ENCODE measurements at places on chromosomes 12 and 14. TPM values are rescaled to one million over a fixed set of nuclear protein-coding genes. Genes with fewer than 3 reads are reported as not detected.
A peak's percentile ranks its signal among the peaks of the same experiment; 100 is the strongest.

BICDL1 gene
- total RNA-seq: 11.7 TPM

PRICKLE1 gene
- 43.2 TPM for total RNA-seq

FBXW8 gene
- 33.8 TPM for total RNA-seq

SPX gene
- total RNA-seq: 2.6 TPM

GRIP1 gene
- 40.4 TPM for total RNA-seq

KLRF1 gene
- total RNA-seq: not detected

DNA sequence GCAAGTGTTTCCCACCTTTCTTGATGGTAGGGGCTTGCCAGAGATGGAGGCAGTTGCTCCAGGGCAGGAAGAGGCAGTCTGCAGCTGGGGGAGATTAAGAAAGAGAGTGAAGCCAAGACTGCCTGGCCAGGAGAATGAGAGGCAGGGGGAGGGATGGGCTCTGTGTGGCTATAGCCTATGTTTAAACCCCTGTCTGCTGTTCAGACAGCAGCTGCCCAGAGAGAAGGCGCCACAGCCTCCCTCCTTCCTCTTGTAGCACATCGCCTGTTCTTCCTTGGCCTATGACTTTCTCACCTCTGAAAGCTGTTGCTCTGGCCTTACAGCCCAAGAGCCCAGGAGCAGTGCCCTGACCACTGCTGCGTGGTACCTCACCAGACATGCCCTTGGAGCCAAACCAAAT, 61.7 kb downstream of the EMP1 start:
- DNase-seq: no peak
- H3K4me3 ChIP-seq: no peak overlapping the region
- no peak overlapping the region for H3K27ac ChIP-seq
- H3K27me3 ChIP-seq: peaks cover 31% of the 10 kb centered on the region
- no peaks in the 10 kb centered on the region for H3K36me3 ChIP-seq
- peaks cover 22% of the 10 kb centered on the region for H3K4me1 ChIP-seq

- no peak for DNase-seq
- H3K36me3 ChIP-seq: peaks cover 6% of the 10 kb centered on the region
- peak overlapping the region; percentile 52 for H3K27ac ChIP-seq
Measured at GRCh38 chr14:54889919-54890318, 12.7 kb downstream of the GCH1 start.

GRCh38 chr12:92615703-92616102, 87.1 kb upstream of the PLEKHG7 start:
- H3K36me3 ChIP-seq: no peaks in the 10 kb centered on the region
- no peak overlapping the region for H3K27ac ChIP-seq
- H3K4me3 ChIP-seq: no peak overlapping the region

- peaks cover 7% of the 10 kb centered on the region for H3K4me1 ChIP-seq
- DNase-seq: no peak
- H3K27me3 ChIP-seq: no peaks in the 10 kb centered on the region
- no peak overlapping the region for H3K4me3 ChIP-seq
- H3K27ac ChIP-seq: no peak overlapping the region
Measured at GRCh38 chr14:81178063-81178462, 42.7 kb downstream of the GTF2A1 start.

- no peak overlapping the region for H3K4me3 ChIP-seq
- DNase-seq: no peak
- peaks cover 10% of the 10 kb centered on the region for H3K27me3 ChIP-seq
- H3K36me3 ChIP-seq: no peaks in the 10 kb centered on the region
- H3K27ac ChIP-seq: no peak overlapping the region
- no peaks in the 10 kb centered on the region for H3K4me1 ChIP-seq
Measured at GRCh38 chr12:5830111-5830510, 114.9 kb downstream of the ANO2 start.

DNA sequence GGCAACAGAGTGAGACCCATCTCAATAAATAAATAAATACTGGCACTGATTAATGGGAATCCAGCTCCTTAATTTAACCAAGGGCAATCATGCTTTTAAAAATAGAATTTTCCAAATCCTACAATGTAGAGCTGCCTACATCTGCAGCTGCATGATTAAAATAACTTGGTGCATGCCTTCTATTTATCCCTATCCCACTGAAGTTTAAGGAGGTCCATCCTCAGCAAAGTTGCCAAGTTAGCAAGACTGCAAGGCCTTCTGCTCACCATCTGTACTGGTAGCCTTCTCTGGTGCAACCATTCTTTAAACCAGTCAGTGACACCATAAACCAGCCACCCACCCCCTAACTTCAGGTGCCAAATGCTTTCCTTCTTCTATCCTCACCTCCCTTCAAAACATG, 226.1 kb downstream of the ITPR2 start:
- no peak for DNase-seq
- no peaks in the 10 kb centered on the region for H3K4me1 ChIP-seq
- H3K27ac ChIP-seq: no peak overlapping the region
- H3K36me3 ChIP-seq: peaks cover under 1% of the 10 kb centered on the region
- no peaks in the 10 kb centered on the region for H3K27me3 ChIP-seq
- no peak overlapping the region for H3K4me3 ChIP-seq

GRCh38 chr14:94689985-94690400, 77.8 kb downstream of the SERPINA3 start:
- H3K36me3 ChIP-seq: no peaks in the 10 kb centered on the region
- H3K4me1 ChIP-seq: no peaks in the 10 kb centered on the region
- peaks cover 30% of the 10 kb centered on the region for H3K27me3 ChIP-seq
- no peak for DNase-seq
- H3K27ac ChIP-seq: peak overlapping the region; percentile 69
- no peak overlapping the region for H3K4me3 ChIP-seq

- no peak overlapping the region for H3K4me3 ChIP-seq
- peaks cover 20% of the 10 kb centered on the region for H3K27me3 ChIP-seq
- no peaks in the 10 kb centered on the region for H3K36me3 ChIP-seq
- DNase-seq: no peak
Measured at GRCh38 chr12:107167756-107168155, 74.4 kb upstream of the CRY1 start.

DNA sequence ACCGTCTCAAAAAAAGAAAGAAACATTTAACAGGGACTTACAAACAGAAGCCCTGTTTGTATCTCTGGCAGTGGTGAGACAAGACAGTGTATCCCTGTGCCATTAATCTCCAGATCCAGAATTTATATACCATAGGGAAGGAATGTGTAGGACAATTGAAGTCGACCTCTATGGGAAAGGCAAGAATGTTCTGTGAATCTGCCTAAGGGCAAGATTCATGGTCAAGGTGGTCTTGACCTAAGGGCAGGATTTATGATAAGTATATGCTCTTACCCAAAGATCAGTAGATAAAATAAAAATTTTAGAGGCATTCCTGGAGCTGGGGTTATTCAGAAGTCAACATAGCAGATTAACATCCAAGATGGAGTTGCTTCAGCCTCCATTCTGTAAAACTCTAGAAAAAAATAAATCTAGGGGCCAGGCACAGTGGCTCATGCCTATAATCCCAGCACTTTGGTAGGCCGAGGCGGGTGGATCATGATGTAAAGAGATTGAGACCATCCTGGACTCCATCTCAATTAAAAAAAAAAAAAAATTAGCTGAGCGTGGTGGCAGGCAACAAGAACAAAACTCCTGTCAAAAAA, 21.0 kb upstream of the SP1 start:
- no peak for DNase-seq
- no peak overlapping the region for H3K27ac ChIP-seq
- H3K4me1 ChIP-seq: peaks cover 3% of the 10 kb centered on the region
- H3K36me3 ChIP-seq: no peaks in the 10 kb centered on the region
- no peaks in the 10 kb centered on the region for H3K27me3 ChIP-seq

DNA sequence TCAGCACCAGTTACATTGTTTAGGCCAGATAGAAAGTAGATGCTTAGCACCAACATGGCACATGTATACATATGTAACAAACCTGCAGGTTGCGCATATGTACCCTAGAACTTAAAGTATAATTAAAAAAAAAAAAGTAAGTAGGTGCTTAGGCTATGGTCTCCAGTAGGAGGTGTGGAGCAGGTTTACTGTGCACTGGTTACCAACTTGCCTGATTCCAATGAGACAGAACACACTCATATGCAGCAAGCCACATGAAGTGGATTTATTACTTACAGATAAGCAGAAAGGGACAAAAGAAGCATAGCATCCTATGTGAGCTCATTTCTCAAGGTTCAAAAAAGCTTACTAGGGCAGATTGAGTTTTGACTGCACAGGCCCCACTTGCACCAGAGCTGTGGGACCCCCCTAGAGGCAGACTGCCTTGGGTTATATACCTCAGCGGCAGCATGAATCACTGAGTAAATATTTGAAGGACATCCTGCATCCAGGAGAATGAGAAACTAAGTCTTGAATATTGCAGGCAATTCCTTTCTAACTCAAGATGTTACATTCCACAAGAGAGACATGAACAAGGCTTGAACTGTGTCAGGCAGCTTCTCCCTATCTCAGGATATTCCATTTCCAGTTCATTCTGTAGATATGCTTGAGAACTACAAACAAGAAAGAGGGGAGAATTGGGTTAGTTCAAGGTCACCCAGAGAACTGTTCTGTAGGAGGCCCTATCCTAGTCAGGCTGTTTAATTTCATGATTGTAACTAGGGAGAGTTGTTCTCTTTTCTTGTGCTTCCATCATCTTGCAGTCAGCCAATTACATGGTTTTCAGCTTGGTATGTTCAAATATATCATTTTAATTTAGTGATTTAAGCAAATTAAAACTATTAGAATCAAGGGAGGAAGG, 30.1 kb downstream of the LRFN5 start:
- no peaks in the 10 kb centered on the region for H3K27me3 ChIP-seq
- H3K36me3 ChIP-seq: no peaks in the 10 kb centered on the region
- DNase-seq: no peak
- H3K4me1 ChIP-seq: peaks cover 3% of the 10 kb centered on the region
- no peak overlapping the region for H3K27ac ChIP-seq

- DNase-seq: no peak
- H3K4me1 ChIP-seq: peaks cover 1% of the 10 kb centered on the region
- H3K27me3 ChIP-seq: peaks cover 5% of the 10 kb centered on the region
- peak overlapping the region; percentile 19 for H3K4me3 ChIP-seq
Measured at GRCh38 chr12:122964439-122965257, 1.6 kb downstream of the ABCB9 start.

- no peak overlapping the region for H3K27ac ChIP-seq
- no peaks in the 10 kb centered on the region for H3K36me3 ChIP-seq
- no peak for DNase-seq
- H3K4me1 ChIP-seq: peaks cover 25% of the 10 kb centered on the region
- H3K27me3 ChIP-seq: no peaks in the 10 kb centered on the region
Measured at GRCh38 chr14:30005114-30005808, 77.6 kb upstream of the PRKD1 start.

DNA sequence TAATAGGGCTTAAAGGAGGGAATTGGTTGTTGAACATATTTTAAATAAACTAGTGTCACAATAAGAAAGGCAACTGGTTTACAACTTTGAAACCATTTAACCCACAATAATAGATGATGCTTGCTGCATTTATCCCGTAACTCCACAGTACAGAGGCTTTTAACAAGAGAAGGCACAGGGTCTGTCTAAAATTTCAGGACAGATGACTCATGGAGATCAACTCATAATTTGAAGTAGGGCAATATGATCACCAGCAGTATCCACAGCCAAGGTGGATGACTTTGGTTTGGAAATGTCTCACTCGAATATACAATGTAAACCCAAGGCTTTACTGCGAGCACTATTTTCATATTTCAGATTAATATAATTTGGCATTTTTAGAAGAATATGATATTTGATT, 340.2 kb downstream of the LRIG3 start:
- no peaks in the 10 kb centered on the region for H3K4me1 ChIP-seq
- no peak overlapping the region for H3K4me3 ChIP-seq
- H3K27me3 ChIP-seq: no peaks in the 10 kb centered on the region
- no peak overlapping the region for H3K27ac ChIP-seq
- no peak for DNase-seq

Measured in progenitor cell of endocrine pancreas (in vitro differentiated cells).